ENCODE measurements at places on chromosomes 13 and 19.
A peak's percentile ranks its signal among the peaks of the same experiment; 100 is the strongest.

DNA sequence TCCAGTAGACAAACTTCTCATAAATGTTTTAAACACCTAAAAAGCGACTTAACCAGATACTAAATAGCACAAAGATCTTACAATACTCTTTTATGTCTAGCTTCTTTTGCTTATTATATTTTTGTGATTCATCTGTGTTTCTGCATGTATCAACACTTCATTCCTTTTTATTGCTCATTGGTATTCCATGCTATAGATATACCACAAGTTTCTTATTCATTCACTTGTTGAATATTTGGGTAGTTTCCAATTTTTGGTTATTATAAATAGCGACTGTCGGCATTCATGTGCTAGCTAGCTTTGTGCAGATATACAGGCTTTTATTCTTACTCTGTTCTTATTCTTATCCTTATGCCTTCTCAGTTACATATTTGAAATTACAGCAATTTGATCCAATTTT lies 50.0 kb upstream of the RGCC start:
- no peak for DNase-seq

GRCh38 chr19:46925548-46925950 lies 64.8 kb downstream of the ARHGAP35 start:
- no peak for DNase-seq

DNA sequence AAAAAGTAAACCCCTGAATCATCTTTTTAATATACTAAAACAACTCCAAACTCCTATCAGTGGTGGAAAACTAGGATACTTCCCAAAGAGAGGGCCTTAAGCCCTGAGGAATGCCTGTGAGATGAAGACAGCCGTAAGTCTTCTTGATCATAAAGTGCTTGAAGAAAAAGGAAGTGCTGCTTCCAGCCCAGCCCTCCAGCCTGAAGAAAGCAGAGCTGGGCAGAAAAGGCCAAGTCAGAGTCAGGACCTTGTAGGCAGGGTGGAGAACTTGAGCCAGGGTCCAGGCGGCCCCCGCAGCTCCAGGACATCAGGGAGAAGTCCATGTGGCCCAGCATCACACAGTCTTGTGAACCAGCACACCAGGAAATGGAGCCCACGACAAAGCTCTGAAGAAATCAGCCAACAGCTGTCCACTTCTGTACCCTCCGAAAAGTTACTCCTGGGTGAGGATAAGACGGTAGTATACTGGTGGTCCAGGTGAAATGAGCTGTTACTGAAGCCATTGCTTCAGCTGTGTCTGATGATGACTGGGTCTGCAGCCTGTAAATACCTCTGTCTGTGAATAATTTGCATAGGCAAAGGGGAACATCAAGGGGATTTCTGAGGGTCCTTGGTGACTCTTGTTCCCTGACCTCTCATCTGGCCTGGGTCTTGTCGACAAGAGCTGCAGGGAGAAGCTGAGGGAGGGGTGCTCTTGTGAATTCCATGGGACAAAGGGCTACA lies 18.7 kb upstream of the CRYL1 start:
- peak; percentile 50 for DNase-seq

DNA sequence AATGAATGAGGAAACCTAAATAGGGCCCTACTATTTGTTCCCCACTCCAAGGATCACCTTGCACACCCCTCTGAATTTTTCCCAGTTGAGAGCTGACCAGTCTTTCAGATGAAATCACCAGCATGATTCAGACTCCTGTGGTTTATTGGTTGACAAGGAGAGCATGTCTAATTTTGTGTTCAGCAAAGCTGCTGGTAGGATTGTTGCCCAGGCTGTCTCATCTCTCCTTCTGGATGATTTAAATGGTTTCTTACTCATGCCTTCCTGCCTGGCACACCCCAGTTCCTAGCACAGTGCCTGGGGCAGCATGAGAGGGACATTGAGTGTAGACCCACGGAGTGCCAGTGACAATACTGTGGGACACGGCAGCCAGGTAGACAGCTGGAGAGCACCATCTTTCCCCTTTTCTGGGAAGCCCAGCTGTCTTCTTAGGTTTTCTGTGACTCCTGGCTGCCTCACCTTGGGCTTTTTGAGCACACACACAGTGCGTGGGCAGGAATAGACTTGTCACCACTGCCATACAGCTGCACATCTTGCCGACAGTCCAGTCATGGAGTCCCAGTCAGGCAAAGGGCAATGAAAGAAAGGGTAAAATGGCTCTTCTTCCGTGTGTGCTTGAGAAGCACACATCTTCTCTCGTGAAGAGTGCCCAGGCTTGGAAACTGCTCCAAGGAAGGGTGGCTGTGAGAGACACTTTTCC lies 12.3 kb downstream of the FGF9 start:
- no peak for DNase-seq

DNA sequence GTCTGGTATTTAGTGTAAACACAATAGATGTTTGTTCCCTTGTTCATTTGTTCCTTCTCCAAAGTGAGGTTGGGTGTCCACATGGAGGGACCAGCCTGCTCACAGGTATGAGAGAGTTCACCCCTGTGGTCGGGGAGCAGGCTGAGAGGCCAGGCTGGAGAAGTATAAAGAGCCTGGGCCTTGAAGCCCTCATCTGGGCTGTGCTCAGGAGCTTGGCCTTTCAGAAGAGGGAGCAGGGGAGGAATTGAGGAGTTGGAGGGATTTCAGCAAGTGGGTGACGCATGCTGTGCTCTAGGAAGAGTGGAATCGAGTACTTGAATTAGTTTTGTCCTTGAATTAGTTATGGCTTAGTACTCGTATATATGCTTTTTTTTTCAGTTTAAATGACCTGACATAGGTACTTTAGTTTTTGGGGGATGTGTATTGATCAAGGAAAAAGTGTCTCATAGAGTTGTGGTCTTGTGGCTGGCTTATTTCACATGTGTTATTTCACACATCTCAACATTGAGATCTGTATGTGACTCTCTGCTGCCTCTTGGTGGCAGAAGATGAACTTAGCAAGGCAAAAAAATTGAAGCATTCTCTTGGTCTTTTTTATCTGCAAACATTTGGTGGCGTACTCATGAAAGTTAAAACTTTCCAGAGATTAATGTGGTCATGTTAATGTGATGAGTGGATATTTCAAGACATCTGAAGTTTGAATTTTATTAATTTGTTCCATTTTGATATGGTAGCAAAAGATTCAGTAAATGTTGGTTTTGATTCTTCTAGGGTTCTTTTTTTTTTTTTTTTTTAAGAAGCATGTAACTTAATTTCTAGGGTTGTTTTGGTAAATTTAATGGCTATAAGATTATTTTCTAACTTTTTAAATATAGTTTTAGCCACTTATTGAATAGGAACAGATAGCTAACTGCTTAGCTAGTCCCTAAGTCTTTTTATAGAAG lies 54.3 kb downstream of the SLAIN1 start:
- peak; percentile 65 for DNase-seq

GRCh38 chr19:12064590-12065538 lies at the start of gene ZNF844:
Gene ZNF844, plus strand, starts transcription at chr19:12064731. Its CDS starts 143 bp downstream, at chr19:12064874.
- DNase-seq: peak; percentile 89

DNA sequence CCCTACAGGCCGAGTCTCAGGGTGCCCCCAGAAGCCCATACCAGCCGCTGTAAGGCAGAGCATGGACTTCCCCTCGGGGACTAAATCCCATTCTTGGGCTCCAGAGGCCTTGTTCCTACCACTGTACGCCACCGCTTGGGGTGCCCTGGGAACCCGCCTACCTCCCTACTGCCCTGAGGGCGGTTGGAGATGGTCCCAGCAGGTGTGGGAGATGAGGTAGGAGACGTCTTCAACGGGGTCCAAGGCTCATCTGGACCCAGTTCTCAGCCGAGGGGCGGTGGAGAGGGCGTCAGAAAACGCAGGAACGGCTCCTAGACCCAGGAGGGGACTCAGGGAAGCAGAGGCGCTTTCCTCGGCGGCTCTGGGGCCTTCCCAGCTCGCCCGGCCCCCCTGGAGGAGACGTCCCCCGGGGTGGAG lies 833 bp upstream of the ZIK1 start:
- no peak for DNase-seq

All from B cell (primary cell).